ENCODE measurements at places on chromosomes 3 and 15.

DNA sequence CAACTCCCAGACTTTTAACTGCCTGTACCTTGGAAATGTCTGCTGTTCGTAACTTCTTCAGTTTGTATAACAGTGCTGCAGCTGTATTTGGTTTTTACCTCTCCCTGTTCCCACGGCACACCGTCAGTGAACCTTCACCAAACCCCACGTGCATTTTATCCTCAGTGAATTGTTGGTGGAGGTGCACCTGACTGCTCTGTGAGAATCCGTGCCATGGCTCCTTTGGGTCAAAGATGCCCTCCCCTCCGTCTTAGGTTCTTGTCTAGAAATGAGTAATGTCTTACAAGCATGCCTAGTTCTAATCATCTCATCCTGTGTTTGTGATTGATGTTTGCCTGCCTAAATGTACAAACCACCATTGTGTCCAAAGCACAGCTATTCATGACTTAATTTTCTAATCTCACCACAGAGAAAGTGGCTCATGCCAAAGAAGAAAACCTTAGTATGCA lies 28.2 kb downstream of the TPM1 start:
- DNase-seq = no peak

DNA sequence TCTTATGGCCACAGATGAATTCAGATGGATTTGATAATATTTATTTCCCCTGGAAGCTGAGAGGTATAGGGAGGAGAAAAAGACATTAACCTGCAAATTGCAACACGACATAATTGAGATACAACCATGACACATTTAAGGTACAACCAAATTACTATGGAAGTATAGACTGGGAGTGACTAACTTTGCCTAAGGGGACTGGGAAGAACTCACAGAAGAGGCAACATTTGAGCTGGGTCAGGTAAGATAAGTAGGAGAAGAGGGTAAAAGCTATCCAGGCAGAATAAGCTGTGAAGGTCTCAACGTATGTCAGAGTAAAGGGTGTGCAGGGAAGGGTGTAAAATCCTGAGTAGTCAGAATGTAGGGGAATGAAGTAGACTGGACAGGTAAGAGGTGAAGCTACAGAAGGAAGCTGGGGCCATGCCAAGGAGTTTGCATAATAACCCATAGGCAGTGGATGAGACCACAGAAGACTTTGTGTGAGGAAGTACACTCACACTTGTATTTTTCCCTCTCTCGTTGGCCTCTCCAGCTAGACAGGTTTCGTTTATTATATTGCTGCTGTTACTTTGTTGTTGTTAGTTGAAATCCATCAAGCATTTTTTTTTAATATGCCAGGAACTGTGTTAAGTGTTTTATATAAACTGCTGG lies 28.0 kb upstream of the PTX3 start:
- no peak for DNase-seq

DNA sequence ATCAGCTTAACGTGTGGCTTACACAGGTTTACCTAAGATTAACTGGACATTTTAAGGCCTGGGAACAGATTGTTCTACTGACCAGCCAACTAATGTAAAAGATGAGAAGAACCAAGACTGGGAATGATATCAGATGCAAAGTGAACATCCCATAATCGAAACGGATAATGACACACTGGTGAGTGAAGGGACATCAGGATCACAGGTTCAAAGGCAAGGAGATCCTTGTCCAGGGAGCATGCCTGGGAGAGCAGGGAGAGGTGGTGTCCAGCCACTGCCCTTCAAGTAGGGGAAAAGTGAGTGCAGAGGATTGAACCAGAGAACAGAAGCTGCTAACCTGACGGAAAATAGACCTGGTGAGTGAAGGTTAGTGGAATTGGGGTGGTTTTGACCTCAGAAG lies 228.8 kb downstream of the RORA start:
- no peak for DNase-seq

GRCh38 chr15:45648521-45649200 lies 13.8 kb downstream of the SQOR start:
- DNase-seq = no peak

GRCh38 chr15:29749365-29750086 lies 72.7 kb downstream of the TJP1 start:
- DNase-seq = no peak

DNA sequence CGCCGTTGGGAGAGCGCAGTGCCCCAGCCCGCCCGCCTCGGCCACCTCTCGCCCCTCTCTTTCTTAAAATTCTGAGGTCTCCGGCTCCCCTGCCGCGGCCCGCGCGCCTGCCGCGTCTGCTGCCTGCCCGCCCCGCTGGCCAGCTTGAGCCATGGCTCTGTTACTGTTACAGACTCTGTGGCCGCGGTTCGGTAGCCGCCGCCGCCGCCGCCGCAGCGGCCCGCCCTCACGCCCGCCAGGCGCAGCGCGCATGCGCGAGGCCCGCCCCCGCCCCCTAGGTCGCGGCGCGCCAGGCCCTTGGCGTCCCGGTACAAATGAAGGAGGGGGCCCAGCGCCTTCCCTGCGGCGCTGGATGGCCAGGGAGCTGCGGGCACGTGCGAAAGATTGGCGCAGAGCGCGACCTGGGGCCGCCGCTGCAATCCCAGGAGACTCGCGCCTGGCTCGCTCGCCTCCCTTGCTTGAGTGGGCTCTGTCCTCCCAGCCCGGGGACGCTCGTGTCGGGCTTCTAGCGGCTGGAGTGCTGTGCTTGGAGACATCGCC lies at the start of gene ONECUT1:
TSS of gene ONECUT1 (minus strand) at position 168 of the 540 bp plus-strand sequence. CDS start 452 bp downstream, outside the sequence.
- DNase-seq = peak; percentile 22

GRCh38 chr3:150303768-150304167 lies 104.3 kb upstream of the TSC22D2 start:
- DNase-seq = no peak

DNA sequence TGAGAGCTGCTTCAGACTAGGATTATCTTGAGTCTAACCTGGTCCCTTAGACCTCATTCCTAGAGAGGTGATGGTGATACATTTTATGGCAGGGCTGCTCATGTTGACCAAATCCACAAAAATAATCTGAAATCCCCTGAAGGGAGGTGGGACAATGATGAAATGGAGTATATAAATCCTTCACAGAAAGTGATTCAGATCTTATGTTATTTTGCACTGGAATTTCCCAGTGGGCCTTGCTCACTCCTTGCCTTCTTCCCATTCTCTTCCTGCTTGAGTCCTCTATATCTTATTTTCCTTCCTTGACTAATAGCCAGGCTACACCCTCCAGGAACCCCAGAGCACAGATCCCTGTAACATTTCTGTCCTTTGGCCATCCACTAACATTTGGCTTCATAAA lies 10.4 kb upstream of the TMEM202 start:
- DNase-seq = no peak

DNA sequence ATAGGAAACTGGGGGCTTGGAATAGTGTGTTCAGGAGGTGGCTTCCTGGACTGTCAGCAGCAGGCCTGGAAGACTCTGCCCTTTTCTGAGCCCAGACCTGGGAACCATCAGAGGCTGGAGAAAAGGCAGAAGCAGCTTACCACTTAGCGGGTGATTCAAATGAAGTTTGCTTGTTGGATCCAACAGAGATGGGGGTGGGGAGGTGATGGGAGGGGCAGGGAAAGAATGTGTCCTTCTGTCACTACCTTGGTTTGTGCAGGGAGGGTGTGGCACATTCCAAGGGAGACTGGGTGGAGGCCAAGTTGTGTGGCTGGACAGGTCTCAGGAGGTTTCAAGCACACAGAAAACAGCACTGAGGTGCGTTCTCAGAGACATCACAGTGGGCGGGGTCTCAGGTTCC lies 58.8 kb downstream of the TRAK1 start:
- DNase-seq = no peak

Data from stimulated activated naive CD4-positive, alpha-beta T cell treated with Interleukin-2 at 50 U/mL for 16 hours (primary cell).